GM04504 (cell line): ENCODE measurements at places on chromosomes 2 and 18.

DNA sequence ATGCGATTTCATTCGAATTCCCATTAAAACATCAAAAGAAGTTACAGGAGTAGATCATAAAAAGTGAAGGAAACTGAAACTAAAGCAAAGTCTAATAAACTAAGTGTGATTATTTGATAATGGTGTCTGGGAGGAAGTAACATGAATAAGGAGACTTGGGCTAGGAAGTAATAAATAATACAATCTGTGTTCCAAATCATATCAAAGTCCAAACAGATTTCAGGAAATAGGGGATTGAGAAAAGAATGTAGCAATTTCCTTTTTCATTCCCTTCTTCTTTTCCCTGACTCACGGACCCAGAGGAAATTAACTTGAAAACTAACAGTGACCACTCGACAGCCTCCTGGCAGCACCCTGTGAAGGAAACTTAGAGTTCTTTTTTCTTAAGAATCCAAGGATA is 758.4 kb upstream of the GCFC2 start:
- DNase-seq, result no peak

GRCh38 chr18:9792565-9793245 is 84.6 kb downstream of the RAB31 start:
- no peak for DNase-seq

DNA sequence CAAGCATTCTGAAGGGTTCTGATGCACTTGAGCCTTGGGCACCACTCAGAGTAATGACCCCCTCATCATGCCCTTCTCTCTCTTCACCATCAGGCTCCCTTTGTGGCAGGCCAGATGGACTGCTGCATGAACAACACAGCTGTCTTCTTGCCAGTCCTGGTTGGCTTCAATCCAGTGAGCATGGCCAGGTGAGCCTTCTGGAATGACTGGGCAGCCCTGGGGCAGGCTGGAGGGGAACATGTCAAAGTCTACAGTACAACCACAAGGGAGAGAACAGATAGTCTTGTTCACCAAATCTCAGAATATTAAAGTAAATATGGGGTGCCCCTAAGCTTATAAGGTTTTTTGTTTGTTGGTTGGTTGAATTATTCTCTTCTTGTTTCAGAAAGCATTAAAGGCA is 4.4 kb downstream of the GCKR start:
- DNase-seq, result no peak

DNA sequence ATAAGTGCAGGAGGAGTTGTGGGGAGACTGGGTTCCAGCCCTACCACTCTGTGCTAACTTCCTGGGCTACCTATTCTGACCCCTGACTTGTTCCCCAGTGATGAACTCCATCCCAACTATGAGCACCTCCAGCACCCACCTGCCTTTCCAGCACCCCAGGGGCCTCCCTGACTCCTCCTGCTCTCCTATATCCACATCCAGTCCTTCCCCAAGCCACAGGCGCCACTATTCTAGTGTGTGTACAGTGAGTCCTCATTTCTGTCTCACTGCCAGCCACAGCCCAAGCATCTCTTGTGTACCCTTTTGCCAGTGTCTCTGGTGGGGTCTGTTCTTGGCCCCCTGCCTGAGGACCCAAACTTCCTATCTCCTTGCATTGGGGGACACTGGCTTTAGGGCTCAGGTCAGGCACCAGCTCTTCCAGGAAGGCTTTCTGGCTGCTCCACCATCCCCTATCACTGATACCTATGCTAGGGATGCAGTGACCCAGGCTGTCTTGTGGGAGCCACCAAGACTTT is 145.2 kb downstream of the INHBB start:
- DNase-seq, result no peak

GRCh38 chr18:5600378-5601071 is 56.7 kb upstream of the EPB41L3 start:
- DNase-seq, result no peak

- DNase-seq, result no peak
Measured at GRCh38 chr18:75317703-75318102, 107.1 kb downstream of the TSHZ1 start.

DNA sequence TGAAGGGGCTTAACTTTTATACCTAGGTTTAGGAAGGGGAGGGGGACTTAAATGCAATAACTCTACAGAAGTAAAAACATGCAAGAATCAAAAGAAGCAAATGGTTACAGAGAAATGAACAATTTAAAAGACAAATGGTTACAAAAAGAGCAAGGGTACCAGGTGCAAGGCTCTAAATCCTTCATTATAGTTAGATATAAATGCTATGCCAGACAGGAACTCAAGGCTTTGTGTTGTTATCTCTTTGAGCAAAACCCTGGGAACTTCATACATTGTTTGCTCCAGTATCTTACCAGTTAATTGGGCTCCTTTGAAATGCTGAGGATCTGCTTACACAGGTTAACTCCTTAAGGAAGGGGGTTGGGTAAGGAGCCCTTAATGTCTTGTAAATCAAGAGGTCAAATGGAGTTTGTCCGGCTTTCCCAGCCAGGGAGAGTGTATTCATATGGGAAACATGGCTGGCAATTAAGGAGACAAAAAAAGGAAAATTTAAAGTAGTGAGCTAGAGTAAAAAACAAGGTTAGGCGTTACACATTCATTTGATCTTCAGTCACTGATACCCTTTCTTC is 347.5 kb downstream of the CELF4 start:
- DNase-seq, result no peak

- DNase-seq, result no peak
Measured at GRCh38 chr2:184558713-184559464, 39.4 kb upstream of the ZNF804A start.

DNA sequence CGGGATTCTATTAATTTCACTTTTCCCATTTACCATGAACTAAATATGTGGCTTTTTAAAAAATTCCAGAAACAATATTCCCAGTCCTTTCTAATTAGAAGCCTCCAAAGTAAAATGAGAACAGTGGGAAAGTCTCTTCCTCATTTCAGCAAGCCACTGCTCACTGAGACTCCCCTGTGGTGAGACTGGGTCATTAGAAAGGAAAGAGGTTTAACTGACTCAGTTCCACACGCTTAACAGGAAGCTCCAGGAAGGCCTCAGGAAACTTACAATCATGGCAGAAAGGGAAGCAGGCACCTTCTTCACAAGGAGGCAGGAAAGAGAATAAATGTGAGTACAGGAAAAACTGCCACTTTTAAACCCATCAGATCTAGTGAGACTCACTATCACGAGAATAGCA is 258.9 kb upstream of the CHAC2 start:
- DNase-seq, result no peak

GRCh38 chr2:42012137-42012536 is 35.7 kb upstream of the PKDCC start:
- no peak for DNase-seq

- DNase-seq, result no peak
Measured at GRCh38 chr2:28622101-28622499, 126.2 kb downstream of the PLB1 start.

DNA sequence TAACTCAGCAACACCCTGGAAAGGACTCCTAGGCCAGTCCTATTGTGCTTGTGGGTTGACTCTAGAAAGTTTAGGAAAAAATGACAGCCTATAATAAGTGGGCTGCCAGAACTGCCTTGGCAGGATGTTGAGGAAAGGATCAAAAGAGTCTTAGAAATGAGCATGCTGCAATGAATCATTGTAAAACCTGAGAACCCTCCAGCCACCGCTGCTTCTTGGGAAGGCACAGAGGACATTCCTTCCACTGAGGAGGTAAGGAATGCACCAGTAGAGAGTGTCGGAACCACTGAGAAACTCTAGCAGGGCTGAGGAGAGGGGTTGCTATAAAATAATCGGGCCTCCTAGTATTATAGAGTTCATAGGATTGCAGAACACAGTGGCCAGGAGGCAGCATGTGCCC is 146.7 kb upstream of the SMIM21 start:
- DNase-seq, result no peak

- DNase-seq, result no peak
Measured at GRCh38 chr2:102278720-102279390, 32.5 kb upstream of the IL1RL1 start.
